Progenitor cell of endocrine pancreas (in vitro differentiated cells): ENCODE measurements at places on chromosomes 5 and 9. TPM values are rescaled to one million over a fixed set of nuclear protein-coding genes. Genes with fewer than 3 reads are reported as not detected.

GRCh38 chr5:134136771-134137170 is 22.3 kb downstream of the TCF7 start:
- DNase-seq, result no peak

Gene HACD4
- 0.72 and 0.80 TPM in 2 replicates for total RNA-seq

DNA sequence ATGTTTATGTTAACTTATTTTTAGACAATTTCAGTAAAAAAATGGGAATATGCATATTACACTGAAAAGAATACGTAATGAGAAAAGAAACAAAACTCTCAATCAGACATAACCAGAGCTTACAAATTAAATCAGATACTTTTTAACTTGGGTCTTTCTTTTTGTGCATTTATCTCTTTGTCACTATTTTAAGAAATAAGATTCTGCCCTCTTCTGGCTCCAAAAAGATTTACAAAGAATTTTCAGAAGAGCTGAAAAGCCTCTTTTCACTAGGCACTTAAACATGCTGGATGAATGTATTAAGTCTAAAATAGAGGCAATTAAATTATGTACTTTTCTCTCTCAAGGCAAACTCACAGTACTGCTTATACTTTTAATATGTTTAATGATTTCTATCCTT is 55.5 kb downstream of the CEP120 start:
- DNase-seq, result no peak

Gene TAF11L8
- not detected in 2 replicates for total RNA-seq

Gene SFXN1
- total RNA-seq, result 73.2 and 83.7 TPM in 2 replicates

DNA sequence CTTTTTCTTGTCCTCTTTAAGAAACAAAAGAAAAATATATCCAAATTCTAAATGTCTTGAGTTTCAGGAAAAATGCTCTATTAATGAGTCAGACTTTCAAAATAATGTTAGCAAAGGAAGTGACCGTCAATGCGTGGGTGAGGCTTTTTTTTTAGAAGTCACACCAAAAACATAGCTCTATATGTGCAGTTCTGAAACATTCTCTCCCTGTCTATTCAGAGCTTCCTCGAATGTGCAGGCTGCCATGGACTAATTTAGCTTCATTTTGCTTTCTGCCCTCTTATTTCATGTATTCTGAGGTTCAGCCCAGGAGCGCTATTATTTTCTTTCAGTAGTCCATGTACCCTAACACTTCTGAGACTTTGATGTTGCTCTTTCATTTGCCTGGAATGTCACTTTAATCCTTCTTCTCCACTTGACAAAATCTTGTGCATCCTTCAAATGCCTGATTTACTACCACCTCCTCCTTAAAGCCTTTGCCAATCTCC is 72.5 kb upstream of the RASA1 start:
- DNase-seq, result no peak

GRCh38 chr5:124064956-124065355 is 553.0 kb downstream of the CSNK1G3 start:
- no peak for DNase-seq

Gene HMMR
- 13.3 and 15.0 TPM in 2 replicates for total RNA-seq

Gene GBGT1
- 5.2 and 7.3 TPM in 2 replicates for total RNA-seq

GRCh38 chr5:16043349-16043965 is 136.1 kb downstream of the MARCHF11 start:
- no peak for DNase-seq

DNA sequence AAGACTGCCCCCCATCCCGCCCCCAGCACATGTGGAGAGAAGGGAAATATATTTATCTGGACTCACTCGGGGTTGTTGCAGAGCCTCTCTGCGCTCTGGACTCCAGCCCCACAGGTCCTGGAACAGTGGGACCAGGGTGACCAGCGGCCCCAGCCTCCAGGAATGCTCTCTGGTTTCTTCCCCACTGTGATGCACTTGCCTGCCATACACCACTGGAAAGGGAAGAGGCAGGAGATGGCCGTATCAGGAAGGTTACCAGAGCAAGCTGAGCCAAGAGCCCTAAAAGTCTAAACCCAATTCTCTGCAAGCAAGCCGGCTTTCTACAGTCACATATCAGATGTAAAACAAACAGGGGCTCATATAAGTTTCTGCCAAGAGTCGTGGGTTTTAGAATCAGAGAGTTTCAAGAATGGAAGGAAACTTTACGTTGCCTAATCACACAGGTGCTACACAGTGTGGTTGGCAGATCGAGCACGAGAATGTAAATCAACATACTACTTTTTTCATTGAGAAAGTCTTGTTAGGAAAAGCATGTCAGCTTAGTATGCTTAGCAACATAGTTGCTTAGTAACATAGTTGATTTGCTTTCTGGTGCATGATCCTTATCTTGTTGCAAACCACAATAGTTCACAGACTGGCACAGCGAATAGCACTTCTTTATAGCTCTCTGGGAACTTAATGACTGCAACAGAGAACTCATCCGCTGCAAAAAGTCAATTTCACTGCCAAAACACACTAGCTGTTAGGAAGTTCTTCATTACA is 201.2 kb downstream of the TARS1 start:
- no peak for DNase-seq

Gene TLX3
- not detected in 2 replicates for total RNA-seq

Gene PCDHA2
- 5.6 and 5.9 TPM in 2 replicates for total RNA-seq

Gene TAS2R1
- 0.22 TPM in 1 of 2 replicates, not detected in the other for total RNA-seq

DNA sequence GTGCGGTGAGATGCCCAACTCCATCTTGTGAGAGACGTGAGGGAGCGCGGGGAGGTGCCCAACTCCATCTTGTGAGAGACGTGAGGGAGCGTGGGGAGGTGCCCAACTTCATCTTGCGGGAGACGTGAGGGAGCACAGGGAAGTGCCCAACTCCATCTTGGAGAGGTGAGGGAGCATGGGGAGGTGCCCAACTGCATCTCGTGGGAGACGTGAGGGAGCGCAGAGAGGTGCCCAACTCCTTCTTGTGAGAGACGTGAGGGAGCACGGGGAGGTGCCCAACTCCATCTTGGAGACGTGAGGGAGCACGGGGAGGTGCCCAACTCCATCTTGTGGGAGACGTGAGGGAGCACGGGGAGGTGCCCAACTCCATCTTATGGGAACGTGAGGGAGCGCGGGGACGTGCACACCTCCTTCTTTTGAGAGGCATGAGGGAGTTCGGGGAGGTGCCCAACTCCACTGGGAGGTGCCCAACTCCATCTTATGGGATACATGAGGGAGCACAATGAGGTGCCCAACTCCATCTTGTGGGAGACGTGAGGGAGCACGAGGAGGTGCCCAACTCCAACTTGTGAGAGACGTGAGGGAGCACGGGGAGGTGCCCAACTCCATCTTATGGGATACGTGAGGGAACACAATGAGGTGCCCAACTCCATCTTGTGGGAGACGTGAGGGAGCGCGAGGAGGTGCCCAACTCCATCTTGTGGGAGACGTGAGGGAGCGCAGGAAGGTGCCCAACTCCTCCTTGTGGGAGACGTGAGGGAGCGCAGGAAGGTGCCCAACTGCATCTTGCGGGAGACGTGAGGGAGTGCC is 235.4 kb downstream of the CACNA1B start:
- DNase-seq, result no peak

DNA sequence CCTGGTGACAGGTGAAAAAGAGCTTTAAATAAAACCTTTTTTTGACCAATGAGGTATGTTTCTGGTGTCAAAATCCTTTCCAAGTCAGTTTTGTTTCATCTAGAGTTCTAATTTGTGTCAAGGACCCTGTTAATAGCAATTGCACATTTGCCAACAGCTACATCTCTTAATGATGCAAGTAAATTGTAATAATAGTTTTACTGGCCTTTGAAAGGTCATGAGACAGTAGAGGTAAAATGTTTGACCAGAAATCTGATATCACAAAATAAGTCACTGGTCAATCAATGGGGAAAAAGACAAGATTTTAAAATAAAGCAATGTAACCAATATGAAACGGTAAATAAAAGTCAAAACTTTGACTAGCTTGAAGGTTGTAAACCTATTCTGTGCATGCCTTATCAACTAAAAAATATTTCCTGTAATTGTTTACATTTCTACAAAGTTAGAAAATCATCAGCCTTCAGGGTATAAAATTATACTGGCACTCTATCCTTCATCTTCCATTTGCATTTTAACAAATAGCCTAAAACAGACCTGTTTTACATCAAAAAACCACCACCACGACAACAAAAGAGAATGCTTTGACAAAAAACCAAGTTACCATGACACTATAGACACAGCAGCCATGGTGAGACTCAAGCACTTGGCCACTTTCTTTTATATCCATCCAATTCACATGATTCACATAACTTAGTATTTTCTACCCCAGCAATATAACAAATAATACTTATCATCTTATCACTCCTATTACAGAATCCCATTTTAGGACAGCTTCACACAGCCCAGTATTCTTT is 3.0 kb downstream of the NADK2 start:
- no peak for DNase-seq

Gene FGF1
- not detected in 2 replicates for total RNA-seq

DNA sequence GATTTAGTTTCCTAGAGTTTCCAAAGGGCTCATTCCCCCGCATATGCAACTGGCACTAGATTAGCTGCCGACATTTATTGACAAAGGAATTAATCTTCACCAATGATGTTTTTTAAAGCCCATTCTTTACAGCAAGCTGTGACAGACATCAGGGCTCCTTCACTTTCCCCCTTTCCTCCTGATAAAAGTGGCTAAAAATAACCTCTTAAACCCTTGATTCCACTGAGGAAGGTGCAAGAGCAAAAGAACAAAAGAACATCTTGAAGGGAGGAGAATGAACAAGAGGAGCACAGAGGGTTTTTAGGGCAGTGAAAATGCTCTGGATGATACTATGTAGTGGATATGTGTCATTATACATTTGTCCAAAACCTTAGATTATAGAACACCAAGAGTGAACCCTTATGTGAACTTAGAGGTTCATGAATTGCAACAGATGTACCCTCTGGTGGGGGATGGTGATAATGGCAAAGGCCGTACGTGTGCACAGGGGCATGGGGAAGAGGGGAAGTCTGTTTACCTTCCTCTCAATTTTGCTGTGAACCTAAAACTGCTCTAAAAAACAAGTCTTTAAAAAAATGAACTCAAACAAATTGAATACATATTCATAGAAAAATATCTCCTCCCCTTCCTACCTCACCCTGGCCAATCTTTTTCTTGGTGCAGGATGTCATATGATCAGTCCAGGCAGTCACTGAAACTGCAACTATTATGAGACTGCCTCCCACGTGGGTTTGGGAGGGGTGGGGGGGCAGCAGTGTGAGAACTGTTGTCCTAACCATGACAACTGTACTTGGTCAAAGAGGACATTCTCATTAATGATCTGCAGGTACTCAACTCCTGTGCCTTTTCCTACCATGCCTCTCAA is 83.0 kb downstream of the MARCHF3 start:
- no peak for DNase-seq

Gene IL31RA
- total RNA-seq, result 0.17 TPM in 1 of 2 replicates, not detected in the other

GRCh38 chr5:150801117-150801927 is 22.8 kb downstream of the SMIM3 start:
- no peak for DNase-seq

DNA sequence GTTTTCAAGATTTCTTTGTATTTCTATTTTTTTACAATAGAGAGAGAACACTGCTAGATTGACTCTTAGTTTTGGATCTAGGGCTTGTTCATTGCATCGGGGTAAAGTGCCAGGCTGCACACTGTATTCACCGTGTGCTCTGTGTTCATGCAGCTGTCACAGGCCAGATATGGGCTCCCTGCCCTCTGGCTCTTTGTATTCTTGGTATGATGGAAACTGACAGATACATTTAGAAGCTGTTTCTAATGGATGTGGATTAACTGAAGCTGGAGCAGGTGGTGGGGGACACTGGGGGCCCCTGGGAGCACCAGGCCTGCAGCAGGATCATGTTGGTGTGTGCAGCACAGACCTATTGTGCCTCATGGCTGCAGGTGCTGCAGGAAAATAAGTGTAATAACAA is 28.0 kb downstream of the SLC36A1 start:
- DNase-seq, result no peak

Gene LRRC70
- total RNA-seq, result 0.75 and 0.77 TPM in 2 replicates

Gene KIAA1958
- total RNA-seq, result 51.1 and 55.3 TPM in 2 replicates

DNA sequence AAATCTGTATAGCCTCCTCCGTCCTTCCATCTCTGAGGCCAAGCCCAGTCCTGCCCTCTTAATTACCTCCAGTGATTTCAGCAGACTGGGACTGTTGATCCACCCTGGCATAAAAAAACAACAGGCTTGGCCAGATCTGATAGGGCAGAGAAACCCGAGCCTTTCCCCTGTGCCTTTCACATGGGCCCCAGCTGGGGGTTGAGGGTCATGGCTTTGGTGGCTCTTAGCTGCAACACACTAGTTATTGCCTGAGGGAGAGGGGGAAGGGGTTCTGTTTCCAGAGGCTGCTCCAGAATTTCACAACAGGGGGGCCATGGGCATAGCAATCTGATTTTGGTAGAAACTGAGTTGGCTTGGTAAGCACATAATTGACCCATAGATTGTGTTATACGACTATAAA is 21.2 kb upstream of the PANK3 start:
- no peak for DNase-seq

Gene PCDHB3
- 9.1 and 9.4 TPM in 2 replicates for total RNA-seq

Gene INSL6
- total RNA-seq, result not detected in 2 replicates

Gene TRIP13
- 11.9 and 13.5 TPM in 2 replicates for total RNA-seq

Gene PCDHGA6
- 0.60 and 0.80 TPM in 2 replicates for total RNA-seq

DNA sequence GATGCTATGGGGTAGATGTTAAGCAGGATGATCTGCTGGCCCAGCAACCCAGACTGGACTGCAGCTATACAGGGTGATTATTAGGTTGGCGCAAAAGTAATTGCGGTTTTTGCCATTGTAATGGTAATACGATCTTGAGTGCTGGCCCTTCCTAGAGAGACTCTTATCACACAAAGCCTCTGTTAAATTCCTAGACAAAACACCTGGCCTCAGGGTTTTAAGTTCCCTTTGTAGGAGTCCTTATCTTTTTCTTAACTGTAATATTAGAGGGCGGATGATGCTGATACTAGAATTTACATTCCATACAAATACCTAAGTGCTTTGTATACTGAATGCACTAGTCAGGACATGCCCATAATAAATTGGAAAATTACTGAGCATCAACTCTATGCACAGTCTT is 222.2 kb downstream of the NDUFS4 start:
- no peak for DNase-seq

Gene INSL4
- total RNA-seq, result not detected in 2 replicates

Gene SLC27A6
- total RNA-seq, result 1.5 and 2.1 TPM in 2 replicates

Gene FOXD4
- 0.50 and 0.58 TPM in 2 replicates for total RNA-seq

Gene CEP72
- 24.8 and 26.9 TPM in 2 replicates for total RNA-seq
